Stimulated activated CD8-positive, alpha-beta memory T cell treated with anti-CD3 and anti-CD28 coated beads, Interleukin-2, amount 100 ng/mL, for 48 hours (primary cell): ENCODE measurements at places on chromosomes 11 and 22.

DNA sequence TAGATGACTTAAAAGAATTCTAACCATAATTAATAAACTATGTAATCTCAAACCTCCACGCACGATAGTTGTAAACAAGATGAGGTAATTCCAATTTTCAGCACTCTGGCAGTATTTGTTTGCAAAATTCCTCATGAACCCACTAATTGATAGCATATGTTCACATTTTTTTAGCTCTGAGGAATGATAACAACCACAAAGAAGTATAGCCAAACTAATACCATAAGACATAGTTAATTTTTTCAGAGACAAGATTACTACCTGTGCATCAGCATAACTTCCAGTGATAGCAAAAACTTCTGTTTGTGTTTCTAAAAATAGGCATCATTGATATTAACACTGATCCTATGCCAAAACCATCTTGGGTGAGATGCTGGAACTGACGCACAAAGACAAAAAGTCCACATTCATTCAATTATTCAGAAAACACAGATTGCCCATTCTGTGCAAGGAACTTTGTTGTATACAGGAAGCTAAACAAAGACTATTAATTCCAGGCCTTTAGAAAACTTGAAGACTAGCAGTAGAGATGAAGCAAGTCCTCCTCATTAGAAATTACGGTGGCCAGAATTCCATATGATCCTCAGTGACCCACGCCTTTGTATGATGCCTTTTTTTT, 57.7 kb downstream of the PDGFD start:
- no peak for DNase-seq

- no peak for DNase-seq
Observed at GRCh38 chr11:134015556-134015955, 53.3 kb upstream of the JAM3 start.

DNA sequence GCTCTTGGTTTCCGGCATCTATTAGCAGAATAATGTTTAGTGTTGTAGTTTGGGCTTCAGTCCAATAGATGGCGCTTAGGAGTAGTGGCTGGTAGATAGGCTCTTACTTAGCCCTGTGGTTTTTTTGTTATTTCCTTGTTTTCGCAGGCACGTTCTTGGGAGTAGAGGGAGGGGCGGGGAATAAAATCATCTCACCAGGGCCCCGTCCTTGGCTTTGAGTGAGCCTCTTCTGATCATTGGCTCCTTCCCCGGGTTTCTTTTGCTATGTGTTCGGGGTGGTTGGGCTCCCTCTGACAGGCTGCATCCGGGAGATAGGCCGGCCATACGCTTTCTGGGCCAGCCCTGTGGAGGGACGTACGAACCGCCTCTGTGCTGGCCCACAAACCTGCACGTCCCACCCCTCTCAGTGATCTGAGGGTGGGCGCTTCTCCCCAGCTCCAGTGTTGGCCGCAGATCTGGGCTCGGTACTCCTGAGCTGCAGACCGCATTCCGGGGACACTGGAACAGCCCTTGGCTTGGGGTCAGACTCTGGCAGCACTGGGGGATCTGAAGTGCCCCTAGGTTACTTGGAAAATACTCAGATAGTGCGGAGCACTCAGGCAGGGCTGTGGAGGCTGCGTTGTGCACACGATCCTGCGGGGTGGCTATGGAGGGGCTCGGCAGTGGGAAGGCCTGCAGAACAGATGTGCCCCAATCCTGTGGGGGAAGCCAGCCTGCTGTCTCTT, 217.0 kb downstream of the DYNC2H1 start:
- DNase-seq: no peak

- DNase-seq: peak; percentile 83
Observed at GRCh38 chr11:12224537-12224893, 114.1 kb downstream of the MICAL2 start.

DNA sequence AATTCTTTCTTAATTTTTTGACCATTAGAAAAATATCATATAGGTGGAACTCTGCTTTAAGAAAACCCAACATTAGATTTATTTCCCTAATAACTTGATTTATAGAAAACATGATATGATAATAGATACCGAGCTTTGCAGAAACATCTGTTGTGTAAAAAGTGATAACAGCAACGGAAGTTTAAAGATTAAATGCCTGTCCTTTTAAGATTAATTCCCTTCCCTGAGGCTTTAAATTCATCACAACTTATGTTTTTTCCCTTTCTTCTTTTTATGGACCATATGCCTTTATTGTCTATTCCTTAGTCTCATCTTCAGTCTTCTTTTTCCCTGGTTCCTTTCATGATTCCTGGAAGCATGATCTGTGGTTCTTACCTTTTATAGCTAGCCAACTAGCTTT, 1.9 kb downstream of the USP47 start:
- DNase-seq: no peak

DNA sequence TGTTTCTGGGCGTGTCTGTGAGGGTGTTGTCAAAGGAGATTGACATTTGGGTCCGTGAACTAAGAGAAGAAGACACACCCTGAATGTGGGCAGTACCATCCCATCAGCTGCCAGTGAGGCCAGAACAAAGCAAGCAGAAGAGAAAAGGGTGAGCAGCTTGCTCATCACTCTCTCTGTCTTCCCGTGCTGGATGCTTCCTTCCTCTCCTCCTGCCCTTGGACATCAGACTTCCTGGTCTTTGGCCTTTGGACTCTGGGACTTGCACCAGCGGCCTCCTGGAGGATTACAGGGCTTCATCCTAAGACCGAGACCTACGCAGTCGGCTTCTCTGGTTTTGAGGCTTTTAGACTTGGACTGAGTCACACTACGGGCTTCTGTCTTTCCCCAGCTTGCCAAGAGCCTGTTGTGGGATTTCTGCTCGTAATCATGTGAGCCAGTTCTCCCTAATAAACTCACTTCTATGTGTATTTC, 18.8 kb downstream of the APOL2 start:
- DNase-seq: no peak

- DNase-seq: no peak
Observed at GRCh38 chr22:31275576-31275975, 16.7 kb downstream of the PIK3IP1 start.

DNA sequence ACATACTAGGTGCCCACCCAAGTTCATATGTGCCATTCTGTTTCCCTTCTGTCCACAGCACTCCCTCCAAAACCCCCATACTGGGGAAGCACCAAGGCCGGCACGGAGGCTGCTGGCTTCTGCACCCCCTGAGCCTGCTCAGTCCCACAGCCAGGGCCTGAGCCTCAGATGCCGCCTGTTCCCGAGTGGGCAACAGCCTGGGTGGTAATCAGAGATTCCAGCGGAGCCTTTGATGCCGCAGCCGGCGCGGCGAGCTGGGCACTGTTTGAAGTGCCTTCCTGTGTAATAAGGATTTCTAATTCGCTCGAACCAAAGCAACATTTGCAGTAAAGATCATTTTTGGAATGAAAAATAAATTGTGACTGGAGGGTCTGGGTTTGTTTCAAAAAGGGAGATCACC, 460.3 kb downstream of the SOX6 start:
- DNase-seq: no peak

GRCh38 chr11:66318600-66318970, 1.7 kb upstream of the CD248 start:
- DNase-seq: no peak

DNA sequence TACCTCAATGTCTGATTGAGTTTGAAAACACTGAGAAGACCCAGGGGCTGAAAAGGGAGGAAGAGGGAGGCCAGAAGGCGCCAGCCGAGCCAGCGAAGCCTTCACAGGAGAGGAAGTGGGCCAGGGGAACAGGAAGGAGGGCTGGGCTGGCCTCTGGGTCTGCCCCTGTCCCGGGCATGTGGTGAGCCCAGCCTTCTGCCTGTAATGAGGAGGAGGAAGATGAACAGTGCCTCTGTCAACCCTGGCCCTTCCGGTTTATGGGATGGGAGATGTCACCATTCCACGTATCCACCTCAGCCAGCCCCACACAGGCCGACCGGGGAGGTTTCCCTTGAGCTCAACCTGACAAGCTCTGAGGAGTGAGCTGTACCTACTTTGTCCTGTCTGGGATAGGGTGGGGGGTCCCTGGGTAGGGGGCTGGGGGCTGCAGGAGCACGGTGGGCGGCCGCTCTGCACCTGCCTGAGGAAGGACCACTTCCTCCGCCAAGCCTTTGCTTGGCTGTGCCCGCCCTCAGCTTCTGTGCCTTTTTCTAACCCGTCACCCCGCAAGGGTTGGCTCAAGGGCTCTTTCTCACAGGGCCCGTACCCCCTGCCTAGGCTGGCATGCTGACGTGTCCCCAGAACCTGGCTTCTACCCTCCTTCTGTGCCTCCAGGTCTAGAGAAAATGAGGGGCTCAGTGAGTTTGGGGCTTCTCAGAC, 2.0 kb downstream of the PARVG start:
- DNase-seq: peak; percentile 20

DNA sequence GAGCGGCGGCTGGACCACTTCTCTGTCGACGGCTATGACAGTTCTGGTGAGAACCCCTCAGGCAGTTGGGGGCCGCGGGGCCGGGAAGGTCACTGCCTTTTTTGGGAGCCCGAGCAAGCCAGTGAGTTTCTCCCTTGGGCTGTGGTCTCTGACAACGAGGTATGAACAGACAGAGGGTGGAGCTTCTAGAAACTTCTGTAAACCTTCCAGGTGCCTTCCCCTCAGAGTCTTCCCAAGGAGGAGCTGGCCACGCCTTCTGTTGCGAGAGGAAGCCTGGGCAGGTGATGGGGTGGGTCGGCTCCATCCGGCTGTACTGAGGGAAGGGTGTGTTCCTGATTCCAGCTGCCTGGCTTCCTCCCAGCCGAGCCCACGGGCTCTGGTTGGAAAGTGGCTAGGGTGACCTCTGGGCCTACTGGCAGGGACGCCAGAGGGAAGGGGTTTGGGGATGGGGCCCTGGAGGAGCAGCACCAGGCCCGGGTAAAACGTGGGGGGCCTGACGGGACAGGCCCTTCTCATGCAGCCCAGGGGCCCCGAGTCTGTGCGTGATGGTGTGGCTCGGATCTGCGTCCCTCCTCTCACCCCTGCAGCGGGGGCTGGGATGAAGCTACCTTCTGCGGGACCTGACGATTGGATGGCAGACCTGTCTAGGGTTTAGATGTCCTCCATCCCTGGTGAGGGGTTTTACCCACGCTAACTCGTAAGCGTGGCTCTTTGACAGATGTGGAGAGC, 110.8 kb downstream of the KCNQ1OT1 start:
- no peak for DNase-seq

DNA sequence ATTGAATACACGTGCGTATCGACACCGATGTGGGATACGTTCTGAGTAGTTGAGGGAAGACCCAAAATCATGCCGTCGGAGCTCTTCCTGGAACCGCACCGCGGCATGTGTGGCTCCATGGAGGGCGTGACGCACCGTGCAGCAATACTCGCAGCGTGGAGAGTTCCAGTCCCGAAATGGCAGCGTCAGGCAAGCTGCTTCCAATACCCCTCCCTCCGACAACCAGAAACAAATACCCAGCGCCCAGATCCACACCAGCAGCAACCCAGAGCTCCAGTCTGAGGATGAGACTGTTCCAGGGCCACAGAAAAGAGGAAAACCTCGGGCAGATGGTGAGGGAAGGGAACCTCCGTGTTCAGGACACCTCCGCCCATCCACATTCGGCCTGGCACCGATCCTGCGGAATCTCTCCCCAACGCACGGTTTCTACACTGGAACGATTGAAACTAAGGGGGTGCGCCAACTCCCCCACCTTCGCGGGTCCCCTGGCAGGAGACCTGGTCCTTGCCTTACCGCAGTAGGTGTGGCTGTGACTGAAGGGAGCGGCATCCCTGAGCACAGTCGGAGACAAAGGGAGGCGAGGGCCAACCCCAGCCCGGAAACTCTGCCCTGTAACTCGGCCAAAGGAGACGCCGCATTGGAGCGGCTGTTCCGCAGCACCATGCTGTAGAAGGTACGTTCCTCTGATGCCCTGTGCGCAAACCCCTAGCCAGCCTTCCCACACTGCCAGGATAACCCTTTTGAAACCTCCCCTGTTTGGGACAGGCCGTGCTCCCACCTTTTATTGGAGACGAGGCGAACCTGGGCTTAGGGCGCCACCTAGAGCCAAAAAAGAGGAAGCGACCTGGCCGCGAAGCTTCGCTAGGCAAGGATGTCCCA, 28.2 kb downstream of the DBX1 start:
- DNase-seq: peak; percentile 42

DNA sequence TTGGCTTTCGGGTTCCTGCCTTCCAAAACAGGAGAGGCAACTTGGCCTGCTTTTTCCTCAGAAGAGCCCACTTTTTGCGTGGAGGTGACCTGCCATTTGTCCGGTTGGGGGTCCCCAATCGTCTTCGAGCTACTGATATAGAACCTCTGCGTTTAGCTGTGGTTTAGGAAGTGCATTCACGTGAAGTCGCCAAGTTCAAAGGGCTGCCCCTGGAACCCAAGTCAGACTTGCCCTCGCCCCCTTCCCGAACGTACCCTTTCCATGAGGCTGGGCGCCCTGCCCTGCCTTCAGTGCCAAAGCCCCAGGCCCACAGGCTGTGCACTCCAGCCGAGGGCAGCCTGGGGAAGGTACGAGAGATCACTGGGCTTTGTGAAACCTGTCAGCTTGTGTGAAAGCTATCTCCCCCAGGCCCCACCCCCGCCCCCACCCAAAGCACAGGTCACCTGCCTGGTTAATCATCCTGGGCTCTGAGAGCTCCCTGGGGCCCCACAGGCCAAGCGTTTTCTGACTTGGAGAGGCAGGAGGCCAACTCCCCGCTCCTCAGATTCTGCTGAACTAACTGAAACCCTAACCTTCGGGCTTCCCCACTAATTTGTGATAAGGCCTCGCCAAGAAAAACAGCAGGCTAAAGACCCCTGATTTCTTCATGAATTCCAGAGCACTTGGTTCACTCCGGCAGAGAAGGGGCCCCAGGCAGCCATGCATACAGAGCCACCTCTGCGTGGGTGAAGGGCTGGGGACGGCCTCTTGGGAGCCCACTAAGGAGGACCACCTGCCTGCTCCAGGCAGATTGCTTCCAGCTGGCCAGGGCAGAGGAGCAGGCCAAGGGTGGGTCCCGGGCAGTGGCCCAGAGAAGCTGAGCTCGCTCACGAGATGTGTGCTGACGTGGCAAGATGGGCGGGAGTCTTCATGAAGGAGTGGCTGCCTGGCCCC, 25.8 kb upstream of the KCNQ1OT1 start:
- no peak for DNase-seq

- no peak for DNase-seq
Observed at GRCh38 chr11:92284107-92284506, 59.5 kb downstream of the FAT3 start.

DNA sequence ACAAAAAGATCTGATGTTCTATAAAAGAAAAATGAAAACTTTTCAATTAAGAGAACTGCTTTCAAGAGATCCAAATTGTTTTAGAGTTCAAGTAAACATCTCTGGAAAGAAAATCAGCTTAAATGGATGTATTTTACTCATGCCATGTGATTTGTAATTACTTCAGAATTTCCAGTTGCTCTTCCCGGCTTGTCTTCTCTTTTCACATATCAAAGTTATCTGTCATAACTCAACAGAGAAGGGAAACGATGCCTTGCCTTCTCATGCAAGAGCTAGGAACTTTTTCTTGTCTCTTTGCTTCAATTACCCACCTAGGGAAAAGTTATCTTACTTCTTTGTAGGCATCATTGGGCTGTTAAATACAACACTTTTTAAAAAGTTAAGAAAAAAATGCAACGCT, 255.2 kb upstream of the POU2AF2 start:
- no peak for DNase-seq

- DNase-seq: no peak
Observed at GRCh38 chr22:25966448-25966913, 202.8 kb upstream of the SEZ6L start.

- no peak for DNase-seq
Observed at GRCh38 chr22:24140357-24140756, 40.9 kb upstream of the SUSD2 start.
